Fibroblast of skin of left quadriceps (primary cell): ENCODE measurements at places on chromosomes 16 and 17.
A peak's percentile ranks its signal among the peaks of the same experiment; 100 is the strongest.

- DNase-seq: no peak
These were observed 7.5 kb upstream of the NOS2 start for GRCh38 chr17:27807567-27808470.

DNA sequence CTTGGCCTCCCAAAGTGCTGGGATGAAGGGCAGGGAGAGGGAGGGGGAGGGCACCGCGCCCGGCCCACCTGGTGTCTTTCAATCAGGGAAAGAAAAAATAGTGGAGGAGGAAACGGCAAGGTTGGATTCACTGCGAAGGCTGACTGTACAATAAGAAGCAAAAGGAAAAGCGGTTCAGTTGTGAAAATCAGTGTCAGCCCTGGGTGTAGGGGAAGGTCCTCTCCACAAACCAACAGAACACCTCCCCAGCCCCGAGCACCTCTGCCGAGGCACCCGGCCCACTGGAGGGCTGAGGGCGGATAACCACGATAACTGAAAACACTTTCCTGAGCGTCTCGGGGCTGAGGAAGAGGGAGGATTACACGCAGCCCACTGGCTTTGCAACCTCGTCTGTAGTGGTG is 1.4 kb upstream of the SPG7 start:
- no peak for DNase-seq

GRCh38 chr17:67105213-67105612 is 60.9 kb downstream of the CACNG1 start:
- DNase-seq: peak; percentile 40

DNA sequence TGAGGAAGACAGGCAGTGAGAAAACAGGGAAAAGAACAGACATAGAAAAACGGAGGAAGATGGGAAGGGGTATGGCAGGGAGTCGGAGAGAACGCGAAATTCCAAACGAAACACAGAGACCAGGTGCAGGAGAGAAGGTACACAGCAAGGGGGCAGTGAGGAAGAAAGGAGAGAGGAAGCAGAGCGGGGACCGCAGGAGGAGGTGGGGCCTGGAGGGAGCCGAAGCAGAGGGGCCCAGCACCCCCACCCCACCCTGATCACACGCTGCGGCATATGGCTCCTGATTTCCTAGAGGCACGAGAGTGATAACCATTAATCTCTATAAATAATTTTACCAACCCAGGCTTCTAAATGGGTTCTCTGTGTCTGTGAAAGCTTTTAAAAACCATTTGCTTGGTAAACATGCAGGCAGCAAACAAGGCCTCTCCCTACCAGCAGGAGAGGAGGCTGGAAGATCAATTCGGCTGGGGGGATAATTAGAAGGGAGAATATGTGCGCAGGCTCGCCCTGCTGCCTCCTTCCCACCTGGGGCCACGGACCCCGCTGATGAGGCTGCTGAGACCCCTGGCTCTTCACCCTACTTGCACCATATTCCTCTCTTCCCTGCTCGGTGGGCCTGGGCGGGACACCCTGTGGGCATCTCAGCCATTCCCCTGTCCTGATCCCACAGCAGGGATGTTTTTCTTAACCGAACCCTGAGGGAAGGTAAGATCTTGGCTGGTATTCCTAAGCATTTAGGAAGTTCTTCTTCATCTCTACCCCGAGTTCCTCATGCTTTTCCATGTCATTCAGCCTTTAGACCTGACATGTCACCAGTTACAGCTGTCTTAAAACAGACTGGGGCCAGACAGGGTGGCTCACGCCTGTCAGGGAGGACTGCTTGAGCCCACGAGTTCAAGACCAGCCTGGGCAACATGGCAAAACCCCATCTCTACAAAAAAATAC is 86.7 kb downstream of the TMEM132E start:
- no peak for DNase-seq

DNA sequence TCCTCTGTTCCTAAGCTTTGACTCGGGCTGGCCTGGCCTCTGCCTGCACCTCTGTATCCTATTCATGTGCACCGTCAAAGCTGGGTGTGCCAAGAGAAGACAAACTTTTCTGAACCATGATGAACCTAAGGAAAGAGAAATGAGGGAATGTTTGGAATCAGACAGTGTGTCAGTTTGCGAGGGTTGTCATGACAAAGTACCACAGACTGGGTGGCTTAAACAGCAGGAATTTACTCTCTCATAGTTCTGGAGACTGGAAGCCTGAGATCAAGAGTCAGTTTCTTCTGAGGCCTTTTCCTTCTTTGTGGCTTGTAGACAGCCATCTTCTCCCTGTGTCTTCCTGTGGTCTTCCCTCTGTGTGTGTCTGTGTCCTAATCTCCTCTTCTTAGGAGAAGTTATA is 129.0 kb downstream of the KATNIP start:
- no peak for DNase-seq

GRCh38 chr17:66364508-66364907 is 62.1 kb downstream of the PRKCA start:
- no peak for DNase-seq

- no peak for DNase-seq
These were observed 1.4 kb downstream of the PPP1R9B start for GRCh38 chr17:50149091-50149416.

DNA sequence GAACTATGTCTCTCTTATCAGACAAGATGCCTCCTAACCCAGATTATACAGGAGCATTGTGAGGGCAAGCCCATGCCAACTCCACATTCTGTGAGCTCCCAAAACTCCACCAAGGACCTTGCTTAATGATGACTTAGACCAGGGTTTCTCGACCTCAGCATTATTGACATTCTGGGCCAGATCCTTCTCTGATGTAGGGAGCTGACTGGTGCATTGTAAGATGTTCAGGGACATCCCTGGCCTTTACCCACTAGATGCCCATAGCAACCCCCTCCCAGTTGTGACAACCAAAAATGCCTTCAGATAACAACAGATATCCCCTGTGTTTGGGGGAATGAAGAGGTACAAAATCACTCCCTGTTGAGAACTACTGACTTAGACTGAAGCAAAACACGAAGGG is 43.6 kb downstream of the HOXB1 start:
- no peak for DNase-seq

GRCh38 chr16:89749637-89750036 is 28.3 kb downstream of the ZNF276 start:
- no peak for DNase-seq

- DNase-seq: no peak
These were observed 84.5 kb downstream of the LITAF start for GRCh38 chr16:11502239-11502638.

DNA sequence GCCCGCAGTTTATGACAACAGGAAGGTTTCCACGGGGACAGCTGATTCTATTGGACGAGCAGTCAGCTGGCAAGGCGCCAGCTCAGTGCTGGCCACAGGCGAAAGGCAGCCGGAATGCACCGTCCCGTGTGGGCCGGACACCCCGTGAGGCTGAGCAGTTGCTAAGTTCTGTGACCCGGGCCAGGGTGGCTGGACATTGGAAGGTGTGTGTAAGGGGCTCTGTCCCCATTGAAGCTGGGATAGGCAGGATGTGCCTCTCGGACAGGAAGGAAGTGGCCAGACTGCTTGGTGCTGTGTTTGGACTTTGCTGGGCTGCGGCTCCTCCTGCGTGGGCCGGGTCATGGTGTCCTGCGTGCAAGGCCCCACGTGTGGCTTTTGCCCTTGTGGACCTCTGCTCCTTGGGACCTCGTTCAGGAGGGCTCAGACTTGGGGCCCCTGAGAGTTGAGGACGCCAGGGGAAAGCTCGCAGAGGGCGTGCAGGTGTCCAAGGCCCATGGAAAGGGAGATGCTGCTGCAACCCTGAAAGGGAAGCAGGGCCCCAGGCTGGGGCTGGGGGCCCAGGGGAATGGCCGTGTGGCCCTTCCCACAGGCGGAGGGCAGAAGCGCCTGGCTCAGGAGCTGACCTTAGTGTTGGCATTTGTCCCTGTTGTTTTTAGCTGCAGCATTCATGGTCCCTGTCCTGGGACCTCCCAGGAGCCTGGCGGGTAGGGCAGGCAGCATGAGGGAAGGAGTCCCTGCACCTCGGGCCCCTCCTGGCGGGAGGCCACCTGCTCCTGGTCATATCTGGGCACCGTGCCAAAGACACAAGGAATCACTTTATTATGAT is 10.0 kb downstream of the BAIAP2 start:
- DNase-seq: no peak

DNA sequence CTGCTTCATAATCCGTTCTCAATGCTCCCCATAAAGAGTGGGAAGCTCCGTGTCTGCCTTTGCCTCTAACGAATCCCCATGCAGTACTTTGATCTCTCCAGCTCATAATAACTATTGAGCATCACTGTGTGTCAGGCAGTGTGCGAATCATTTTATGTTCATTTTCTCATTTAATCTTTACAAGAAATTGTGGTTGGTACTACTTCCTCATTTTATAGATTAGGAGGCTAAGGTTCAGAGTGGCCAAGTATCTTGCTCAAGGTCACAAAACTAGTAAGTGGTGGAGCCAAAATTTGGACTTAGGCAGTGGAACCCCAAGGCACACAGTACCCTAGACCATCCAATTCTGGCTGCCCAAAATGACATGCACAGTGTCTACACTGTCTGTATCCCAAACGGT is 44.8 kb downstream of the ABCC12 start:
- no peak for DNase-seq

DNA sequence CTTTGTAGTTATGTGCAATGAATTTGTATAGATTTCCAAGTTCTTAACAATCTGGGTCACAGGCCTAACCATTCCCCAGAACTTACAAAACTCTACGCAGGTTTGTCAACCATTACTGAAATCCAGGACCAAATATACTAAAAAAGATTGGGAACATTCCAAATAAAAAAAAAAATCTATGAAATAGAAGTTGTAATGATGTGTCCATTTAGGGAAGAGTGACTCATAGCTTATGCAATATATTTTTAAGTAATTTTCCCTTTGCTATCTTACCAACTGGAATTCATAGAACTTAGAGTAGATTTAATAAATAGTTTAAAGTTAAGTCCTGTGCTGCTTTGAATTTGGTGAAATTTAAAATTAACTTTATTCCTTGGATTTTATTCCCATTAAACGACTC is 393.2 kb downstream of the PMP22 start:
- no peak for DNase-seq

DNA sequence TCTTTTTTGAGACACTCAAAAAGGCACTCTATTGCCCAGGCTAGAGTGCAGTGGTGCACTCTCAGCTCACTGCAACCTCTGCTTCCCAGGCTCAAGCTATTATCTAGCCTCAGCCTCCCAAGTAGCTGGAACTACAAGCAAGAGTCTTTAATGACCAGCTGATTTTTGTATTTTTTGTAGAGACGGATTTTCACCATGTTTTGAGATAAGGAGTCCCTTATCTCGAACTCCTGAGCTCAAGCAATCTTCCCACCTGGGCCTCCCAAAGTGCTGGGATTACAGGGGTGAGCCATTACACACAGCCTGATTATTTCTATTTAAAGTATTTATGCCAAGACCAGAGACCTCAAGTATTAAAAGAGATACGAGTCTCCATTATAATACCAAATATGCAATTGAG is 566.1 kb upstream of the CA10 start:
- DNase-seq: no peak

GRCh38 chr17:56186222-56186786 is 33.0 kb downstream of the ANKFN1 start:
- DNase-seq: peak; percentile 71

DNA sequence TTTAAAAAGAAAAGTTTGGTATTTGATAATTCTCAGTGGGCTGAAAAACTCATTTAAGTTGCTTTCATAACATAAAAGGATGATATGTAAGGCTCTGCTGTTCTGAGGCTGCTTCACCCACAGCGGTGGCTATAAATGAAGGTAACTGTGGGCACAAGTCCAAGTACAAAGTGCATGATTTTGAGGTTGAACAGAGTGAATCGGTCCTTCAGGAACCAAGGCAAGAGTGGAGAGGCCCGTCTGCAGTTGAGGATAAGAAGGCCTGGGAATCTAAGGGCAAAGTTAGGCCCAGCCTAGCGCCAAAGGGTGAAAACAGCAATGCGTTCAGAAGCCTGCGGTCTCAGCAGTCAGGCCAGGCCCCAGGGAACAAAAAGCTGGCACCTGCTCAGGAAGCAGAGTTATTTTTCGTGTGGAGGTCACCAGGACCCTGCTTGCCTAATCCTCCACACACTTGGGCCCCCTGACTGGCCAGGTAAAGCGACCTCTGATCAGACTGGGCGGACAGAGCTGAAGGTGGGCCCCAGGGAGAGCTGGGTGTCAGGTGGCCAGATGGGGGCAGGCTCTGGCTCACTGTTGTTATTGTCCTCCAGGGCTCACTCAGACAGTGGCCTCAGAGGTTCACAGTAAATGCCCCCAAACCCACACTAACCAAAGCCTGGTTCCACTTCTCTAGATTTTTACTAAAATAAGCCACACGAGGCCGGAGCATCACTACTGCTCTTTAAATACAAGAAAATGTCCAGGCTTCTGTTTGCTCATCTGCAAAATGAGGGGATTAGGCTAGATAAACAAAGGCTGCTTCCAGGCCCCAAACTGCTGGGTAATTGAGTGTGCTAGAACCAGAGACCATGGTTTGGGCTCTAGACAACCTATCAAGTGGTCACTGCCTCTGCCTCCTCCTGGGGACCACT is 46.5 kb downstream of the TEX2 start:
- no peak for DNase-seq

- no peak for DNase-seq
These were observed 367.2 kb downstream of the CDH13 start for GRCh38 chr16:82993926-82994325.

GRCh38 chr16:3646348-3646920 is 8.1 kb upstream of the DNASE1 start:
- no peak for DNase-seq

DNA sequence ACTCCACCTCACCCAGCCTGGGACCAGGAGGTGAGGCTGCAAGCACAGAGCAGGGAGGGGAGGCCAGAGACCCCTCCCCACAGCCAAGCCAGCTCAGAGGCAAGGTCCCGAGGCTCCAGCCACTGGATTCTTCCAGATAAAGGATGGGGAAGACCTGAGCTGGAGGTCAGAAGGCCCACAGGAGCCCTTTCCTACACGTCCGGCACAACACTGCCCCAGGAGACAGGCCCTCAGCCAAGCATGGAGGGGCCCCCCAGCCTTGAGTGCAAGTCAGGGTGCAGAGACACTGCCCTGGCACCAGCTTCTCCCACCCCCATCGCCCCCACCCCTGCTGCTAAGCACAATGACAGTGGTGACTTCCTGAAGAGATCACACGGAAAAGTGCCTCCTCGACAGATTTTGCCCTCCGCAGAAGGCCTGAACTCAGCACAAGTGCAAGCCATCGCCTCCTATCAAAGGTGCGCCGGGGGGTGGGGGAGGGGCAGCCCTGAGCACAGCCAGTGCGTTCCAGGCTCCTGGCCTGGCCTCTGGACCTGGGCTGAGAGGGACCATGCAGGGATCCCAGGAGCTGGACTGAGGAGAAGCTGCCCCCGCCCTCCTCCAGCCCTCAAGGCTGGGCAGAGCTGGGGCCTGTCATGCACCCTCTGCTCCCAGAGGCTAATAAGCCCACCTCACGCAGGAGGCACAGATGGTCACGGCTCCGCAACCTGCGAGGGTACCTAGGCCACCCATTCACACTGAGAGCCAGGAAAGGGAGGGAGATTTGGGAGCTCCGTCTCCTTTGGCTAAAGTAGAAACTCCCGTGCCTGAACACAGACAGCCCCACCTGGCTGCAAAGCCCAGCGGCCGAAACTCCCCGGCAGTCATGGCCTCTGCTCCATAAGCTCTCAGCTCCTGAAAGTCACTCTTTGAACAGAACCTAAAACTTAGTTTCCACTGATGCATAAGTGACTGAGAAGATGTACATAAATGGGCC is 2.7 kb downstream of the MAFG start:
- DNase-seq: no peak

- DNase-seq: no peak
These were observed 180.3 kb upstream of the MYOCD start for GRCh38 chr17:12485361-12485906.
